ENCODE measurements at places on chromosomes 12 and 14.

DNA sequence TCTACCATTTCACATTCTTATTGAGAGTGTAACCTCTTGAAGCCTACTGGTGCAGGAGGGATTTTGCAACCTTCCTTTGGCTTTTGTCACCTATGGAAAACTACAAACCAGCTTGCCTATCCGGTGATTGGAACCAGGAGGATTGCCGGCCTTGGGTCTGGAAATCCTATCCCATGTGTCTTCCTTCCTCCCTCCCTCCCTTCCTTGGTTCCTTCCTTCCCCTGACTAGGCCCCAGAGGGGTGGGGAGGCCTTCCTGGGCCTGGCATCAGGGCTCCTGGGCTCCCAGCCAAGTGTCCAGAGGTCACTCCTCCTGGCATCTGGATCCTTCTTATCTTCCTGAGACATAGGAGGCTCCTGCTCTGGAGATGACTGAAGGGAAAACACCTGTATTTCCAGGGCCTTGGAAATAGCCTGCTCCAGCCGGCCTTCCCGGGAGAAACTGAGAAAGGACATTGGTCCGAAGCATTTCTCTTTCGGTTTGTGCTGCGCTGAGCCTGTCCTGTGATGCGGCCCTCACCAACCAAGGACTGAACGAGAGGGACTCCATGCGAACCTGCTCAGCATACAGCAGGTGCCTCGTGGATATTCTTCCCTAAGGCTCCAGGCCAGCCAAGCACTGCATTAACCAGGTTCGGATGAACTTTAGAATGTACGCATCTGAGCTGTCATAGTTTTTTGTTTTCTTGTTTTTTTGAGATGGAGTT, 43.4 kb downstream of the PSMA6 start:
- DNase-seq = no peak

DNA sequence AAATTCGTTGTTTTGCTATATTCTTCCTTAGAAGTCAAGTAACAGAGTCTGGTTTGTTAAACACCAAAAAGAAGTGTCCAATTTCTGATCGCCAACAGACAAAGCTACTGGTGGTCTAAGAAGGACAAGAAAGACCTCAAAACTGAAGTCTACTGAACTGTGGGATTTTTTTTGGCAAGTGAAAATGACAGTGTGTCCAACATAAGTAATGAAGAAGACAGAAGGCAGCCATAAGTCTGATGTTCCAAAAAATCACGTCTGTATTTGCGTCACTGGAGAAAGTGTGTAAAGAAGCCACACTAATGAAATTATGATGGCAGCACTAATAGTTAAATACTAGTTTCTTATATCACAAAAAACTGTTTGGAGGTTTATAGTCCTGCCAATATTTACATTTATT, 32.6 kb downstream of the WASHC3 start:
- DNase-seq = no peak

GRCh38 chr14:79805636-79806035, 405.7 kb downstream of the DIO2 start:
- no peak for DNase-seq

- DNase-seq = no peak
These were observed 331.1 kb downstream of the GLT1D1 start for GRCh38 chr12:129184127-129184928.

DNA sequence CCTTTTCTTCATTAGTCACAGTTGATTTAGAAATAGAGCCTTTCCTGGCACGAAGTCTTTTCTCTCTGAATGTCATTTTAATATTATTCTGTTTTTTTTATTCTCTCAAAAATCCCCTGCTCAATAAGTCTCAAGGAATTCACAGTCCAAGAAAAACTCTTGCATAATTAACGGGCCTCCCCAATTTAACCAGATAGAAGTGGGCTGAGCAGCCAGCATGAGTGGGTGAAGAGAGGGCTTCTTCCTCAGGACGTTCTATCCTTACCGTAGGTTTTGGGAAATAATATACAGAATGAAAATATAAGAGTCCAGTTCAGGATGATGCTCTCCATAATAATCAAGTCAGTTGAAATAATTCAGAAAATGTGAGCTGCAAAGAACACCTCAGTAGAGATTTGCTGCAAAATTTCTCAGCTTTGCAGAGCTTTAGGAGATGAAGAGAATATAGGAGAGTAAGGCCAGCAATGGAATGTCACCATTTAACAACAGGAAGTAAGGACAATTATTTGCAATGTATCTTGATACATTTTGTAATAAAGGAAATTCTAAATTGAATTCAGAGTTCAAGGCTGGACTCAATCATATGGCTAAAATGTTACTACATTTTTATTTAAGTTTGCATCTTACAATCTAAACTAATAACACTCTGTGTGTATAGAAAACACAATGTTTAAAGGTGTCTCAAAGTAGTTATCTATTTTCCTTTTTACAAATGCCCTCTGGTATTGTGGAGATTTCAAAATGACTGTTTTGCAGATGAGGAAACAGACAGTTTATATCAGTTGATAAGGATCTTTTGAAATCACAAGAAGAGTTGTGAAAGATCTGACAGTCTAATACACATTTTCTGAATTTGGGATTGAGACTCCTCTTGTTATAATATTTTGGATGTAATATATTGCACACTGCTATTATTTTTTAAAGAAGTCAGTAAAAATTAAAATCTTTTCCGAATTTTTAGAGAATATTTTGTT, 1724.1 kb upstream of the SEL1L start:
- DNase-seq = no peak

- no peak for DNase-seq
These were observed 7.6 kb downstream of the VPS37B start for GRCh38 chr12:122888232-122888752.

DNA sequence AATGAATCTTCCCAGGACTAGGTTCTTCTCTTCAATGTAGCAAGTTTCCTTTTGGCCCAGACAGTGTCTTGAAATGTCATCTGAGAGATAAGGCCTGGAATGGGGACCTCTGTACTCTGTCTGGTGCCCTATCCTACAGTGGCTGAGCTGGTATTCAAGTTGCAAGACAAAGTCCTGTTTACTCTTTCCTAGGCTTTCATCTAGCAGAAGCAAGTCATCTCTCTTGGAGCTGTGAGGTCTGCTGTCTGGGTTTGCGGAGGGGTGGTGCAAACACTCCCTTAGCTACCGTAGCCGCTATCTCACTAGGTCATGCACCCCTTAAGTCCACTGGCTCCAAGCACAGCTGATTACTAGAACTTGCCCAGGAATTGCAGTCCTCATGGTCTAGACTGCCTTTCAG, 149.7 kb upstream of the SLC16A7 start:
- no peak for DNase-seq

GRCh38 chr12:69430942-69431590, 39.1 kb upstream of the FRS2 start:
- no peak for DNase-seq

DNA sequence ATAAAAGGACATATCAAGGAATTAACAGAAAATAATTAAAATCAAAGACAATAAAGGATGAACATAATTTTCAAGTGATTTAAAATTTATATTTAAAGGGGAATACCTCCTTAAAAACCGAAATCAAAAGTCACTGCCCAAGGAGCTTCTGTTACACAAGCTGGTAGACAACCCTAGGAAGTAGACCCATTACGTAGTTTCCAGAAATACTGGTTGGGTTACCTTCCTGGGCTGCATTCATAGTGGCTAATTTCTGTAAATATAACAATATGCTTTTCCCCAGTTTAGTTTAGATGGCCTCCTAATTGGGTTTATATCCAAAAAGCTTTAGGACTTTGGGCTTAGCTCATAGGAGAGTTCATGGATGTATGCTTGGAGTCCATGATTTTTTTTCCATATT, 2.1 kb upstream of the EDDM3A start:
- no peak for DNase-seq

- no peak for DNase-seq
These were observed 56.8 kb downstream of the SPPL3 start for GRCh38 chr12:120847392-120847791.

DNA sequence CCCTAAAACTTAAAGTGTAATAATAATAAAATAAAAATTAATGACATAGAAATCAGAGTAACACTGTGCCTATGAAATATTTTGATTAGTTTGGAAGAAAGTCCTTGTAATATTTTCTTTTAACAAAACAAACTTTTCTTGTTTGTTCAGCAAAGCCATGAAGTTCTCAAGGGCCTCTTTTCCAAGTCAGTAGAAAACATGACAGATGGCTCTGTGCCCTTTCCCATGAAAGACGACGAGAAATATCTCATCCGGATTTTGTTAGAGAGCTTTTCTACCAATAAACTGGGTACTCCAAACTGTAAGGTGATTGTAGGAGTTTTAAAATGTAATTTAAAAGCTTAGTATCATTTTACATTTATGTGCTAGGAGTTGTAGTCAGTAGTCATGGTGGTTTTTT, 54.5 kb upstream of the ASPG start:
- no peak for DNase-seq

DNA sequence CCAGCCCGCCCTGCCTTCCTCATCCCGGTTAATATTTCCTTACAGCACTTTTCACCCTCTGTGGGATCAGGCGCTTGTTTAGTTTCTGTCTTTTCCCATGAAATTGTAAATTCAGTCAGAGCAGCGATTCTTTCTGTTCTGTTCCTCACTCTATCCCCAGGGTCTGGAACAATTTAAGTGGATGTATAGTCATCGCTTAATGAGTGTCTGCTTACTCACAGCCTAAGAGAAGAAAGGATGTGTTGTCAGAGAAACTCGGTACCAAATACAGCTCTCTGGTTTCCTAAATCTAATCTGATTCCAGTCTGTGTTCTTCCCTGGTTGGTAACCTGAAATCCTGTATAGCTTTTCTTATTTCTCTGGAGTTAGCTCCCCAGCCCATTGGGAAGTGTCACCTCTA, 44.9 kb downstream of the FOS start:
- no peak for DNase-seq

- no peak for DNase-seq
These were observed 106.5 kb upstream of the PRKD1 start for GRCh38 chr14:30034152-30034551.

GRCh38 chr14:95119336-95119735, 38.0 kb downstream of the DICER1 start:
- DNase-seq = no peak

GRCh38 chr12:130956009-130956408, 2.3 kb downstream of the ADGRD1 start:
- no peak for DNase-seq

GRCh38 chr12:1606021-1606622, 11.7 kb upstream of the FBXL14 start:
- peak; percentile 87 for DNase-seq

- DNase-seq = no peak
These were observed 494.3 kb upstream of the USP15 start for GRCh38 chr12:61765926-61766325.

GRCh38 chr14:82094829-82095345, 561.2 kb upstream of the SEL1L start:
- DNase-seq = no peak

DNA sequence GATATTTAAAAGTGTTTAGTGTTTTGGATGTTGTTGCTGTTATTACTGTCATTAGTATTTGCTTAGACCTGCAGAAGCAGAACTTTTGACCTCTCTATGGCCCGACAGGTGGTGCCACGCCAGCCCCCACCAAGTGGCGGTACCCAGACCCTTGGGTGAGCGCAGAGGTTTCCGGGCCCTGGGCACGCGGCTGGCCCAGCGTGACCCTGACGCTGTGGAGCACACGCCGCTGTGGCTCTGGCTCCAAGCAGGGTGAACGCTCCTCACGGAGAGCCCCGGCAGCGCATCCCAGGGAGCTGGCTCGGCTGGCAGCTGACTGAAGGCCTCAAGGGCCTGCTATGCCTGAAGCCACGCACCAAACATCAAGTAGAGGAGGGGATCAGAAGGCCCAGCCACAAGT, 22.6 kb downstream of the SLC25A47 start:
- DNase-seq = no peak

DNA sequence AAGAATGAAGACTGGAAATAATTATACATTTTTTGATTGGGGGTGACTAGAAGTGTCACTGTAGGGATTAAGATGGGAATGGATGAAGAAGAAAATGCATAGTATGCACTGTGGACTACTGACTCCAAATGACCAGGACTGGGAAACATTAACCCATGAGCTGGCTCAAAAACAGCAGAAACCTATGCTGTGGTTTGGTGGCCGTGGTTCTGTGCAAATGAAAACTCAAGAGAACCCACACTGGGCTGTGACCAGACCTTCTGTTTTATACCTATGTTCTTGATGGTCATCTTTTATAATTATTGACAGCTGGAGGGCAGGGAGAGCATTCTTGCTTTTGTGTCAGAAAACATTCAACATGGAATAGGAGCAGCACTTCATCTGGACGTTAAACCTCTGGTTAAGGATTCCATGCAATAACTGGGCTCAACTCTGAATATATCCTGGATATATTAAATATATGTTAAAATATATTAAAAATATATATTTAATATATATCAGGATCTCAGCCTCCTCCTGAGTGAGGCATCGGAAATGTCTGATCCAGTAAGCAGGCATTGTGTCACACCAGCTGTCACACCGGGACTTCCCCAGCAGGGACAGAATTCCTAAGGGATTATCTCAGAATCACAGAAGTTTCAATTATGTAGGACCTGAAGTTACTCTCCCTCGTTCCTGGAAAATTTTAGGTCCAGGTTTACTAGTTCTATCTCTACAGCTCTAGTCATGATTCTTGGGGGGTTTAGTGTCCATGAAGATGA, 48.5 kb downstream of the BBS10 start:
- no peak for DNase-seq

DNA sequence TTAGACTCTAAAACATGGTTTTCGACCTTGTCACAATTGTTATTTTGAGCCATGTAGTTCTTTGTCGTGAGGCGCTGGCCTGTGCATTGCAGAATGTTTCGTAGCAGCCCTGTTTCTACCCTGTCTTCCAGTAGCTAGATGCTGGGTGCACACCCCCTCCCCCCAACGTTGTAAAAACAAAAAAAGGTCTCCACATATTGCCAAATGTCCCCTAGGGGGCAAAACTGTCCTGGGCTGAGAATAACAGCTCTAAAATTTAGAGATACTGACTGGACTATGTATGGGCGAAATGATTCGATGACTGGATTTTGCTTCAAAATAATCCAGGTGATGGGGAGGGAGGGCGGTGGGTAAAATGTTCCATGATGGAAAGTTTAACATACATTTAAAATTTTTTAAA, 126.1 kb upstream of the FUT8 start:
- no peak for DNase-seq

DNA sequence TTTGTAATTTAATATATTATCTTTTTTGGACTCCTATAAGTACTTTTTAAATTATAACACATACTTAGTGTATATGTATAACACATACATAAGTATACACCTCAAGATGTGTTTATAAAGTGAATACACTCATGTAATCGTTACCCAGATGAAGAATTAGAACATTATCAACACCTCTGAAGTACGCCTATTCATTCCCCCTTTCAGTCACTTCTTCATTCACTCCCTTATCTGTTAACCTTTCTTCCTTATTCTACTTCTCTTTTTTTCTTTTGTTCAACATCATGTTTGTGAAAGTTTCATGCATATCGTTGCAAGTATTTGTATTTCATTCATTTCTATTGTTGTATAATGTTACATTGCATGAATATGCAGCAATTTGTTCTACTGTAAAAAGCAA, 98.5 kb downstream of the ARID2 start:
- DNase-seq = no peak

DNA sequence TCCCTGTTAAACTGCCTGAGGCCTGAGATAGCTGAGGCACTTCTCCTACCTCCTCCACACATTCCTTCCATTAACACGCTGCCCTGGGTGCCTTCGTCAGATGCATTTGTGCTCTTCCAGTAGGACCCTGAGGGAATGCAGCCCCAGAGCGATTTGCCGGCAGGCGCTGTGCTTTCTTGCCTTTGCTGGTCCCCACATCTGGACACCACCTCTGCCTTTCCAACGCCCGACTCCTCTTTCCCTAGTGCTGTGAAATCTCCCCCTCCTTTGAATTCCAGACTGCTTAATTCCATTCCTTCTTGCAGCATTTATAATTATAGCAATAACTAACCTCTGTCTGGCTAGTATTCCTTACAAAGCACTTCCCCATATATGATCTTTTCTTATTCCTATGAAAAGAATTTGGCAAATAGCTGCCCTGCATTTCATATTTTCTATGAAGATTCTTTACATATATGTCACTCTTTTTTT, 88.4 kb downstream of the C12orf75 start:
- DNase-seq = no peak
